ENCODE measurements at places on chromosomes 1 and 21. TPM values are rescaled to one million over a fixed set of nuclear protein-coding genes. Genes with fewer than 3 reads are reported as not detected.

SYT6 gene
- total RNA-seq, result 0.55 TPM

DNA sequence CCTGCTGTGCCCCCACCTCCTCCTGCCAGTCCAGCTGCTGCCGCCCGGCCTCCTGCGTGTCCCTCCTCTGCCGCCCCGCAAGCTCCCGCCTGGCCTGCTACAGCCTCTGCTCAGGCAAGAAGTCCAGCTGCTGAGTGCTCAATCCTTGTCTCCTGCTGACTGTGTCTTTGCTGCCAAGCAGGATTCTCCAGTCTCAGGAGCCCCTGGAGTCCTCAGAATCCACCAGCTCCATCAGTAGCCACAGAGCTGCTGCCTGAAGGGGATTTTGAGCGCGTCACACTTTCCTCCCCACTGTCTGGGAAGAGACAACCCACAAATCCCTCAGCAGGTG lies 973 bp downstream of the KRTAP10-11 start:
- no peak for DNase-seq
- no peaks in the 10 kb centered on the region for H3K4me1 ChIP-seq
- H3K36me3 ChIP-seq, result no peaks in the 10 kb centered on the region
- H3K4me3 ChIP-seq, result no peak overlapping the region
- no peak overlapping the region for H3K27ac ChIP-seq
- no peaks in the 10 kb centered on the region for H3K27me3 ChIP-seq

RAD54L gene
- 1.2 TPM for total RNA-seq

DNA sequence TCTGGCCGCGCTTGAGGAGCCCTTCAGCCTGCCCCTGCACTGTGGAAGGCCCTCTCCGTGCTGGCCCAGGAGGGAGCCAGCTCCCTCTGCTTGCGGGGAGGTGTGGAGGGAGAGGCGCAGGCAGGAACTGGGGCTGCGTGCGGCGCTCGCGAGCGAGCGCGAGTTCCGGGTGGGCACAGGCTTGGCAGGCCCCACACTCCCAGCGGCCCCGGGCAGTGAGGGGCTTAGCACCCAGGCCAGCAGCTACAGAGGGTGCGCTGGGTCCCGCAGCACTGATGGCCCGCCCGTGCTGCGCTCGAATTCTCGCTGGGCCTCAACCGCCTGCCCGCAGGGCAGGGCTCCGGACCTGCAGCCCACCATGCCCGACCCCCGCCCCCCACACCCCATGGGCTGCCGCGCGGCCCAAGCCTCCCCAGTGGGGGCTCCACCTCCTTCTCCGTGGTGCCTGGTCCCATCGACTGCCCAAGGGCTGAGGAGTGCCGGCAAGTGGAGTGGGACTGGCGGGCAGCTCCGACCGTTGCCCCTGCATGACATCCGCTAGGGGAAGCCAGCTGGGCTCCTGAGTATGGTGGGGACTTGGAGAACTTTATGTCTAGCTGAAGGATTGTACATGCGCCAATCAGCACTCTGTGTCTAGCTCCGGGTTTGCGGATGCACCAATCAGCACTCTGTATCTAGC lies 46.0 kb downstream of the COL24A1 start:
- H3K27me3 ChIP-seq, result no peaks in the 10 kb centered on the region
- DNase-seq, result no peak
- H3K27ac ChIP-seq, result no peak overlapping the region
- no peak overlapping the region for H3K4me3 ChIP-seq
